Endothelial cell of coronary artery (primary cell): ENCODE measurements at places on chromosomes 5 and 9. TPM values are rescaled to one million over a fixed set of nuclear protein-coding genes. Genes with fewer than 3 reads are reported as not detected.

BHMT2 gene
- total RNA-seq = 0.09 TPM in 2 replicates

APBA1 gene
- total RNA-seq = 3.7 and 4.2 TPM in 2 replicates

FOXD1 gene
- 0.09 and 0.38 TPM in 2 replicates for total RNA-seq

ANKRD18B gene
- total RNA-seq = 0.94 and 2.7 TPM in 2 replicates

SLC23A1 gene
- not detected in 2 replicates for total RNA-seq

KIF12 gene
- 0.18 TPM in 1 of 2 replicates, not detected in the other for total RNA-seq

TRPM3 gene
- 0.90 and 1.1 TPM in 2 replicates for total RNA-seq

PAPPA gene
- 0.09 and 24.6 TPM in 2 replicates for total RNA-seq

PPP1R26 gene
- total RNA-seq = 14.8 and 19.1 TPM in 2 replicates

GPR21 gene
- 0.90 and 1.8 TPM in 2 replicates for total RNA-seq

FAM169A gene
- 0.28 and 0.45 TPM in 2 replicates for total RNA-seq

TAF11L7 gene
- not detected in 2 replicates for total RNA-seq

THG1L gene
- total RNA-seq = 16.6 and 18.5 TPM in 2 replicates

CRB2 gene
- total RNA-seq = not detected in 2 replicates

SNCAIP gene
- total RNA-seq = 4.4 and 14.4 TPM in 2 replicates

ADGRD2 gene
- total RNA-seq = not detected in 2 replicates

ZBTB43 gene
- 10.7 and 16.4 TPM in 2 replicates for total RNA-seq

AGXT2 gene
- not detected in 2 replicates for total RNA-seq

SPINK5 gene
- total RNA-seq = 0.09 TPM in 1 of 2 replicates, not detected in the other
